ENCODE measurements at places on chromosomes 3 and 15.

DNA sequence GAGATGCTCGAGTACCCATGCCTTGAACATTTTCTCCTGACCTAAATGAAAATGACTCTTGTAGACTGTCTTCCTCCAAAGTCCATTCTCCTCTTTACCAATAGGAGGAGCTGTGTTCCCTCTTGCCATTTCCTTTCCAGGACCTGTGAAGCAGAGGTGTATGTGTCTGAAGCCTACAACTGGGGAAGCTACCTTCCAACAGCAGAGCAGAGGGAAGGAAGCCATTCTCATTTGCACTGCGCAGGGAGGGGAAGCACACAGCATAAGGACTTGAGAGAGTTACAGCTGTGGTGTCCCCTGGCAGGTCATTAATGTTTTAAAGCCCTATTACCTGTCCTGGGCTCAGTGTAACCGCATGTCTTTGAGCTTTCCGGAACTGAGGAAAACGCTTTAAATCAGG is 38.7 kb downstream of the HSPBAP1 start:
- no peak for DNase-seq

DNA sequence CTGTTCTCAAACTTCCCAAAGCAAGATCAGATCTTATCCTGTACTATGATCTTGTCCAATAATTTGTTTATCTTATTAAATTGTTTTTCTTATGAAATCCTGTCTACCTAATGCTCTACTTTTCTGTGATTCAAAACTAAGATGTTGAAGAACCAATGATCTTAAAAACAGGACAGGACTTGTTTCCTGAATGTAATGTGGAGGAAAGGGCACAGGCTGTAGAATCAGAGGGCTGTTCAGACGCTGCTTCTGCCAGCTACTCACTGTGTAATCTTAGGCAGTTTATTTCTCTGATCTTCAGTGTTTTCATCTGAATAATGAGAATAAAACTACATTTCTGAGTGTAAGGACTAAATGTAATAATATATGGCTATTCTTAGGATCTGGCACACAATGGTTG is 20.1 kb upstream of the DMXL2 start:
- no peak for DNase-seq

GRCh38 chr3:129985113-129985512 is 10.6 kb downstream of the TRH start:
- DNase-seq: no peak

DNA sequence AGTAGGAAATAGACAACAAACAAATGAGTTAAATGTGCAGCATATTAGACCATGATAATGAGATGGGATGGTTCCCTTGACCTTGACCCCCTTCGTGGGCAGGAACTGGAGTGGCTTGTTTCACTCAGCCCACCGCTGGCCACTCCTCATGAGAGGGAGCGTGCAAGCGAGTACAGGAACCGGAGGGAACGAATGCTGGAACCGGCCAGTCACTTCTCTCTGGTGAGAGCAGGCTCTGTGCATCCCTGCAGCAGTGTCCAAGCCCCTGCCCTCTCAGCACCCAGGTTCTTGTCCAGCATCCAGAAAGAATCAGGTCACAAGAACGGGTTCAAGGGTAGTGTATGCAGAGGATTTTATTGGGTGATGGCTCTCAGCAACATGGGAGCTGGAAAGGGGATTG is 17.2 kb upstream of the IREB2 start:
- DNase-seq: no peak

DNA sequence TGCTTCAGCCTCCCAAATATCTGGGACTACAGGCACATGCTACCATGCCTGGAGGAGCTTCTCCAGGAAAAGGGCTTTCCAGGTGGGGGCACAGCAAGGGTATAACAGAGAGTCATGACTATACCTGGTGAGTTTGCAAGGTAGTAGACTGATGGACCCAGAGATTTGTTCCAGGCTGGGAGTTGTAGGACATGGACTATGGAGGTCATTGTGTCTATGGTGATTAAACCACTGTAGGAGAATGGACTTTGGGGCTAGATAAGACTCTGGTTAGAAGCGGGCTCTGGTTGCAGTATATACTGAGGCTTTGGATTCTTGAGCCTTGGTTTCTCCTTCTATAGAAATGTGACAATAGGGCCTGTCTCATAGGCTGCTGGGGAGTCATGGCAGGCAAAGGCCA is 104.7 kb downstream of the EPHB1 start:
- no peak for DNase-seq

- no peak for DNase-seq
Observed at GRCh38 chr3:70011582-70011981, 12.0 kb downstream of the SAMMSON start.

DNA sequence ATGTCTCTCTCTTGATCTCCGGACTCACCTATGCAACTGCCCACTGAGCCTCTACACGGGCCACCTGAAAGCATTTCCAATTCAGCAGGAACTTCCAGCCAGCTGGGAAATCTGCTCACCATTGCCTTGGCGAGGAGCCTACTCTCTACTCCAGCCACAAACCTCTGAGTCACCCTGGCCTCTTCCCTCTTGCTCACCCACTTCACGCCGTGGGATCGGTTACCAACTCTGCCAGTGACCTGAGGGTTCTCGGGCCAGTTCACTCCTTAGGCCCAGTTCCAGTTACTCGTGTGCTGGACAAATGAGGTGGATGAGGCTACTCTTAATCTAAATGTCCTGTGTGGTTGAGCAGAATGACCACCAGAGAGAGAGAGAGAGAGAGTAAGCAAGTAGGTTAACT is 70.1 kb downstream of the CEMIP start:
- DNase-seq: no peak

GRCh38 chr3:194843556-194843955 is 157.9 kb downstream of the FAM43A start:
- no peak for DNase-seq

GRCh38 chr3:15889936-15890335 is 92.2 kb upstream of the ANKRD28 start:
- DNase-seq: no peak

GRCh38 chr3:49666592-49666991 is 7.6 kb upstream of the APEH start:
- DNase-seq: no peak

DNA sequence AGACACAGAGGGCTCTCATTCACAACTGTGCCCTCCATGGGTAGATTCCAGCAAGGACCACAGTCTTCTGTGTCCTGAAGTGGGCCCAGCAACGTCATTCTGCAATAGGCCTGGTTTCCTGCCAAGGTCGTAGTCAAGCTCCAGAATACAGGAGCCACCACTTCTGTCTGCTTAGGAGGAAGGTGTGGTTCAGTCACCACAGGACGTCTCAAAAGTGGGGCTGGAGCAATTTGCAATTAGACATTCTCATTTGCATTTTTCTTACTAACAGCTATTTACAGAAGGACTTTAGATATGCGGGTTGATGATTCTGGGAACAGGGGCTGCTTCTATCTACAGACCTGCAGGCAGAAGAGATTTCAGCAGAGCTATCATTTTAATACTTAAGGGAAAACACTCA is 58.7 kb upstream of the MYRIP start:
- DNase-seq: no peak

DNA sequence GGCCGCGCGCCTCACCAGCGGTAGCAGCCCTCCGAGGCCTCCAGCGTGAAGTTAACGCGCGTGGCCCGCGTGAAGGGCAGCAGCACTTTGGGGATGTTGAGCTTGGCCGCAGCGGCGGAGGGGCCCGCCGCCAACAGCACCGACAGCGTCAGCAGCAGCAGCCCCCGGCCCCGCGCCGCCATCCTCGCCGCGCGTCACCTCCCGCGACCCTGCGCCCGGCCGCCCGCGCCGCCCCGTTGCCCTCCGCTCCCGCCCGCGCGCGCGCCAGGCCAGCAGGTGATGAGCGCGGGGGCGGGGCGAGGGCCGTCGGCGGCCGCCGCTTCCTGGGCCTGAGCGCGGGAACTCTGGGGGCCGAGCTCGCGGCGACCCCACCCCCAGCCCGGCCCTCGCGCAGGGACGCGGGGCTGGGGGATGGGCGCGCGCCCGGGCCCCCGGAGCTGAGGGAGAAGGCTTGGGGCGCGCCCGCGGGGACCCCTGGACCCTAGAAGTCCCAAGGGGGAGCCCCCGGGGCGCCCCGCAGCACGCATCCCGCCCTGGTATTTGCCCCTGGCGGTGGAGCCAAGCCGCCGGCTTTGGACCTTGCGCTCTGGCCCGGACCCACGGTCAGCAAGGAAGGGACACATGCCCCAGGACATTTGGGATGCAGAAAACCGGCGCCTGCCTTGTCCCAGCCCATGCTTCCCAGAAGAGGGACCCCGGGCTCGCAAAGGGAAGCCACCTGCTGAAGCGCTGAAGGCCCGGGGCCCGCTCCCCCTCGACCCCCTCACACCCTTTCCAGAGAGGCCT is at the start of gene NUP210:
Gene NUP210 (minus strand): TSS at position 278 of the 786 bp plus-strand sequence. CDS start 96 bp downstream, at position 182.
- DNase-seq: no peak

DNA sequence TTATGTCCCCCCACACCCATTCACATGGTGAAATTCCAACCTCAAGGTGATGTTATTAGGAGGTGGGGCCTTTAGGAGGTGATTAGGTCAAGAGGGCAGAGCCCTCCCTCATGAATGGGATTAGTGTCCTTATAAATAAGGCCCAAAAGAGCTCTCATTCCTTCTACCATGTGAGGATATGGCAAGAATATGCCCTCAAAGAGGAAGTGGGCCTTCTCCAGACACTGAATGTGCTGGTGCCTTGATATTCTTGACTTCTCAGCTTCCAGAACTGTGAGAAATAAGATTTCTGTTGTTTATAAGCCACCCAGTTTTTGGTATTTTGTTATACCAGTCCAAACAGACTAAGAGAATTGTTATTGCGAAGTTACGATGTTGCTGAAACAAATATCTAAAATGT is 94.4 kb downstream of the ANKRD28 start:
- DNase-seq: no peak

DNA sequence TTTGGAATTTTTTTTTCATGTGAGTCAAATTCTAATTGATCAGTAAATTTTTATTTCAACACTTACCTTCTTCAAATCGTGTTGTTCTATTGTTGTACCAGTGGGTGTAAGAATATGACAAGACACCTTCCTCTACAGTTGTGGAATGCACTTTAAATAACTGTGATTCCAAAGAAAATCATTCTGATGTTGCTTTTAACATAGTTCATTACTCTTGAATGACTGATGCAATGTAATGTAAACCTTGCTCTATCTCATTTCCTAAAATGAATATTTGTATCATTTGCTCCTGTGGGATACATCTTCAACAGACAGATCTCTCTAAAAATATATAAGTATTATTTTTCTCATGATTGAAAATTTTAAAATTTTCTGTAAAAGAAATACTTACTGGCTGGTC is 313.4 kb downstream of the RBMS3 start:
- DNase-seq: no peak

DNA sequence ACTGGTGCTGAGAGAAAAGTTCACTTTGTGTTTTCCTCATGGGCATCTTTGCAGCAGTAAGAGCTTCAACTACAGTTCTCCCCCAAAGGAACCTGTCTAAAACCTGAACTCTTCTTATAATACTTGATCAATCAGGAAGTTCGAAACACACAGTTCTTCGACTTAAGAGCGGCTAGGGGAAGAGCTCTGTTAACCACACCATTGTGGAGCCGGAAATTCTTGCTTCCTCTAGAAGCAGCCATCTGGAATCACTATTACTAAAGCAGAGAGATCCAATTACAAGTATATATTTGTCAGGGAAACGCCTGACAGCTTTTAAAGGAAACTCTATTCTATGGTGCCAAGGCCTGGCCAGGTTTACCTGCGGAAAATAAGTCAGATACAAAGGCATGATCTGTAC is 337.3 kb upstream of the CBLB start:
- no peak for DNase-seq

DNA sequence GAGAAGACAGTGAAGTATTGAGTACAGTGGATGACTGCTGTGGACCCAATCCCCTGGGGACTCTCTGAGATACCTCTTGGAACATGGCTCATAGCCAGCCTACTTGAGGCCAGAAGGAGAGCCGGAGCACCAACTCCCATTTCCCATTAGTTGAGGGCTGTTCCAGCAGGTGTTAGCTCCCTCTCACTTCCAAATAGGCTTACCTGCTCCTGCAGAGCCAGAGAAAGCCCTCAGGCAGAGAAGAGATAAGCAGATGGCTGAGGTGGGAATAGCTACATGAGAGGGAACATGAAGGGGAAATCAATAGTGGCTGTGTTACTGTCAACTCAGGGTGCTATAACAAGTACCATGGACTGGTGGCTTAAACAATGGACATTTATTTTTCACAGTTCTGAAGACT is 4.6 kb upstream of the CCK start:
- DNase-seq: no peak

GRCh38 chr15:67551207-67551743 is 8.8 kb downstream of the MAP2K5 start:
- no peak for DNase-seq

GRCh38 chr3:195131176-195131575 is 139.8 kb downstream of the XXYLT1 start:
- no peak for DNase-seq

DNA sequence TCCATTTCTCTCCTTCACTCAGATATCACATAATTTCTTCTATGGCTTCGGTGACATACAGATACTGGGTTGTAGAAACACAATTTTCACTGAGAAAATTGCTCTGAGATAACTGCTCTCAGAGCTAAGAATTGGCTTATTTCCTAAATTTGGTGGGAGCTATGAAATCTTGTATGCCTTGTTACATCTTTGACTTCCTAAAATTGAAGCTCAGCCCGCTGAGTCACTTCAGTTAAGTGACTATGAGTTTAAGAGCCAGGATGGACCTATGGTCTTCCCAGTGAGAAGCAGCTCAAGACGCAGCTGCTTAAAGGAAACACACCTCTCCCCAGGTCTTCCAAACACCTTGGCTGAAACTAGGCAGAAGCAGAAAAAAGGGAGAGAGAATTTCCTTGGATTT is 56.4 kb downstream of the EFHB start:
- DNase-seq: no peak

DNA sequence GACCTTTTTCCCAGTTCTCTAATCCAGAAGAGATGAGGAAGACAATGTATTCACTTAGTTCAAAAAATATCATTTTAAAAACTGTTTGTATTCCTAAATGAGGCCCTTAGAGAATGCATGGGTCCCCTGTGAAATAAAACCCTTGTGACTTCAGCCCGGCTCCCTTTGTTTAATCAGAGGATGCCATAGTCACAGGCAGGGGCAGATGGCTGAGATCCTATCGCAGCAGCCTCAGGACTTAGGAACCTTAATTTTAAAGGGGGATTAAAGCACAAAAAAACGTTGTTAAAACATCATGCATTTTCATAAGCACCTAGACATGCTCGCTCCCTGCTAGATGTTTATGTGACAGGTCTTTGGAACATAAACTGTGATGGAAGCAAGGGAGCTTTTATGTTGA is 176.6 kb downstream of the IL20RB start:
- no peak for DNase-seq

DNA sequence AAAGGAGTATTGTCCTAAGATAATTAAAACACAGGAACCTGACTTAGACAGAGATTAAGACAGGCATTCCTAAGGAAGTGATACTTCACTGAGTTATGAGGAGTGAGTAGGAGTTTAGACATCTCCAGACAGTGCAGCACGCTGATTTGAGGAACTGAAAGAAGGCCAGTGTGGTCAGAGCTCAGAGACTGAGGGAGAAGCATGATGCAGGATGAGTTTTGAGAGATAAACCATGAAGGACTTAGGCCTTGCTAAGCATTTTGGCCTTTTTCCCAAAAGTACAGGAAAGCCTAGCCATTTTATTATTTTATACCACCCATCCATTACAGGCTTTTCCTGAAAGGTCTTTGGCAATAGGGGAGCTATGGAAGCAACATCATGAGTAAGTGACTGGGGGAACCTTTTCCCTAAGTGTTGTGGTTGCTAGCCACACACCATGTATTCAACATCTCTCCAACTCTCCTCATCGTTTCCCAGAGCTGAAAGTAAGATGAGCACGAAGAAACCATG is 375.6 kb upstream of the TPRG1 start:
- no peak for DNase-seq

All from urinary bladder (tissue), 4 donors.